ENCODE measurements at places on chromosomes 1 and 21.

GRCh38 chr1:73770109-73770905 is 427.7 kb downstream of the LRRIQ3 start:
- DNase-seq: no peak

DNA sequence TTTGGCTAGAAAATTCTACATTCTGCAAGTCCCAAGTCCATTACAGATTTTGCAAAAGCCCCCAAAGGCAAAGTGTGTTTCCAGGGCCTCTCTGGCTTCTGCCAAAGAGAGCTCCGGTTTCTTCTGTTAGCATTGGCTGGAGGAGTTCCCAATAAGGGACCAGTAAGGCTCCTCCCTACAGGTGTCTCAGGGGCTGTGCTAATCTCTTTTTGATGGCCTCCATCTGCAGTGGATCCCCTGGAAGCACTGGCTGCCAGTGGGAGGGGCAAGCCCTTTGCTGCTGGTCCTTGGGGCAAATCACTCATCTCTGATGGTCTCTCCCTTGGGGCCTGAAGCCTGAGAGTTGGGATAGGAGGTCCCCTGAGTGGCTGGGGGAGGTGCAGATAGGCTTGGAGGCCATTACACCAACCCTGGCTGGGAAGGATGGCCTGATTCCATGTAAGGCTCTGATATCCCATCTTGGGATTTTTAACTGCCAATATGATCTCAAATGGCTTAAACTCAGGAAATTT is 89.1 kb upstream of the USP24 start:
- DNase-seq: no peak

- no peak for DNase-seq
Observed at GRCh38 chr1:222275001-222275728, 272.7 kb downstream of the HHIPL2 start.

GRCh38 chr1:157696966-157697628 is 3.5 kb downstream of the FCRL3 start:
- no peak for DNase-seq

DNA sequence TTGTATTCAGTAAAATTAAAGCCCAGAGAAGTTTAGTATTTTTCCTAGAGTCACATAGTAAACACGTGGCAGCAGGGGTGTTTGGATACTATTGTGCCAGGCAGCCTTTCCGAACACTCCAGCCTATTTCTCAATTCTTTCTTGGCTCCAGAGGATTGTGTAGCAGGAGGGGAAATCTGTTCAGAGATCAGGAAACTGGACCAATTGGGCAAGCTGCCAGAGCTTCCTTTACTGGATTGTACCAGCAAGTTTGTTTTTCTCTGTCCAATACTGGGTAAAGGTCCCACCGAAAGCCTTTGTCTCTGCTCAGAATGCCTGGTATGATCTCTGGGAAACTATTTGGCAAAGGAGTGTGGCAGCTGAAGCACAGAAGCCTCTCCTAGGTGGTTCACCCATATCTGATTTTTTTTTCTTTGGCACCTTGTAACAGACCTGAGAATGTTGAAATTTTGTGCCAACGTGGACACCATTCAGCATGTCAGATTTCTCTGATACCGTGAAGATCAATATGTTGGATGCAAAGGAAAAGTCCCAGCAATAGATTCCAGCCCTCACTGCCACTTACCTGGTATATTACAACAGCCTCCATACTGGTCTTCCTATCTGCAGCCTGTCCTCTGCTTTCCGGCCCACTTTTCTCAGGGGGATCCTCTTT is 126.2 kb downstream of the FGGY start:
- peak; percentile 98 for DNase-seq

DNA sequence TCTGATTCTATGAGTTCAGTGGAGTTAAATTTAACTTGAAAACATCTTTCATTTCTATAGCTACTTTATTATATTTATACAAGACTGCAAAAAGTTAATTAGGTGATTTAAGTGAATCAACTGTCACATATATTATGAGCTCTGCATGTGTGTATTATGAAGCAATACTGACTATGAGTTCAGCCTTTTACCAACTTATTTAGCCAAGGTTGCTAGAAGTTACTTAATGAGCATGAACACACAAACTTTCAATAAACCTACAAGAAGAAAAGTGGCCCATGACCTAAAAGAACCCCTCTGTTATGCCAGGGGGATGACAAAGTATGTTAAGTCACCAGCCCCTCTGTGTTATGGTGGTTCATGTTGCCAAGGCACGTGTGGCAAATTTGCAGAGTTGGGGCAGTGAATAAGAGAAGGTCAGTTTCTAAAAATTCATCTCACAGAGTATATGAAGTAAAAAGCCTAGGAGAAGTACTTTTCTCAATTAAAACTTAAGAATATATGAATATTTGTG is 86.7 kb upstream of the LYPLAL1 start:
- DNase-seq: no peak

DNA sequence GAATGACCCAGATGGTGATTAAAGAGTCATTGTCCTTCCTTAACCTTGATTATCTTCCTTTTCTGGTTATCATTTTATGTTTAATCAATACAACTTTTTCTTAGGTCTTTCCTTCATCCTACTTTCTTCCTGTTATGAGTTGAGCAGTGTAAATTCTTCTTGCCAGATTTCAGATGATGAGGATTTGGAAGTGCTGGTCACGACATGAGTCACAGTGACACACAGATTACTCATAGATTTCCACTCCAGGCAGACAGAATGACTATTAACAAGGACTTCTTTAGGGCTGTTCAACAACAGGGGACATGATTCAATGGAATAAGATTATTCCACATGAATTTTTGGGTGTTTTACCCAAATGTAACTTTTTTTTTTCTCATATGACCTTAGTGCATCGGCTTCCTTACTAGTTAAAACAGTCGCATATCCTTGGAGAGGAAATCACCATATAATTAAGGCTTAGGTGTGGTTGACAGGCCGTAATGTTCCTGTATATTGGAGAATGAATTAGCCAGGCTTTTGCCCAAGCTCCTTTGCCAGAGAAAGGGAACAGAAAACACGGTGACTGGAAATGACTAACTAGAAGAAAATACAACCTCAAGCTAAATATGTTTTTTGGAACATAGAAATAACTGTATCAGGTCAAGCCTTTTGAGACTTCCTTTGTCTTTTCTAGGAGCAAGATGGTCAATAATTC is 44.2 kb downstream of the PRRX1 start:
- DNase-seq: no peak

- DNase-seq: no peak
Observed at GRCh38 chr1:168939110-168939946, 167.2 kb upstream of the ATP1B1 start.

- no peak for DNase-seq
Observed at GRCh38 chr1:153577624-153578051, 12.0 kb upstream of the S100A2 start.

DNA sequence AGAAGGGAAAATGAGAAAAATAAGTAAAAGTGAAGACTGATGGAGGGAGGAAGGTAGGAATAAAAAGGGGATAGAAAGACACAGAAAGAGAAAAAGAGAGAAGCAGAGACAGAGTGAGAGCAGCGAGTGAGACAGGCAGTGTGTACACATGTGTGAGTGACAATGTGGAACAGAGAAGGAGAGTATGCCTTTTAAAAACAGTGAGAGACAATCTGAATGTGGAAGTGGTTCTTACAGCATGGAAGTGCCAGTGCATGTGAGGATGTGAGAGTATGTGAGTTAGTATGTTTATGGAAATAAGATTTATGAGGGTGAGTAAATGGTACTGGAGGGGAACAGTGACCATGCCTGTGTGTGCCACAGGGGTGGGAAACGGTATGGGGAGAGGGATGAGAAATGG is 1.2 kb downstream of the NEGR1 start:
- DNase-seq: no peak

DNA sequence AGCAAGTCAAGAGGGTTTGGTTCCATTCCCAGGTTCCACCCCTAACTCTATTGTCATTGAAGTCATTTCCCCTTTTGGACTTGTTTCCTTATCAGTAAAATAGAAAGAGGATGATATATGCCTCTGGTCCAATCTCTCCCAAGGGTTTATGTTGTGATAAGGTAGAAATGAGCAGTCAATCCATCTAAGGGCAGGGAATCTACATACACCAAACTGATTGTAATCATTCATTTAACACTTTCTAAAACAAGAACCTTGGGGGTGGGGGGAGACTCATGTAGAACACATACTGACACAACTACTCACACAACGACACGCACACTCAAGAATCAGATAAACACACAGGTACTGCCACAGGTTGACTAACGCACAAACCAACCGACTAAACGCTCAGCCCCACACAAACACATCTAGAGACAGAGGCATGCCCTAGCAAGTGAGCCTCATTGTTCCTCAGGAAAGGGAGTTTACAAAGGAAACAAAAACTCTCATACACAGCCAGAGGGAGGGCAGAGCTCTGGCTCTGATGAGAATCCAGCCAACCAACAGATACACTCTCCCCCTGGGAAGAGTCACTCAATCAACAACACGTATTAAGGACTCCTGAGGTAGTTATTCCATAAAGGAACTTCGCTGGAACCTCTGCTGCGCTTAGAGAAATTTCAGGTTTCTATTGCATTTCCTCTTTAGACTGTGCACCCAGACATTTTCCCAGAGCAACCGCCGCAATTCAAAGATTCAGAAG is 1.0 kb downstream of the F11R start:
- DNase-seq: no peak

Measured in left lobe of liver (tissue), 2 donors.